ENCODE measurements at places on chromosomes 2 and 18.

GRCh38 chr2:85813982-85814801, 60.4 kb downstream of the ATOH8 start:
- peak; percentile 71 for DNase-seq

GRCh38 chr2:240584486-240585031, 2.0 kb upstream of the CAPN10 start:
- no peak for DNase-seq

GRCh38 chr2:17190527-17190926, 327.7 kb downstream of the RAD51AP2 start:
- DNase-seq, result no peak

- no peak for DNase-seq
Observed at GRCh38 chr18:5510135-5510846, 33.5 kb downstream of the EPB41L3 start.

GRCh38 chr18:14086458-14087231, 45.6 kb downstream of the ZNF519 start:
- DNase-seq, result no peak

GRCh38 chr18:48295586-48296311, 113.4 kb downstream of the ZBTB7C start:
- no peak for DNase-seq

- DNase-seq, result no peak
Observed at GRCh38 chr2:228545748-228546145, 364.3 kb upstream of the SPHKAP start.

GRCh38 chr18:59650266-59650820, 46.9 kb downstream of the CCBE1 start:
- DNase-seq, result no peak

GRCh38 chr2:137467246-137467862, 496.9 kb upstream of the HNMT start:
- peak; percentile 1 for DNase-seq

DNA sequence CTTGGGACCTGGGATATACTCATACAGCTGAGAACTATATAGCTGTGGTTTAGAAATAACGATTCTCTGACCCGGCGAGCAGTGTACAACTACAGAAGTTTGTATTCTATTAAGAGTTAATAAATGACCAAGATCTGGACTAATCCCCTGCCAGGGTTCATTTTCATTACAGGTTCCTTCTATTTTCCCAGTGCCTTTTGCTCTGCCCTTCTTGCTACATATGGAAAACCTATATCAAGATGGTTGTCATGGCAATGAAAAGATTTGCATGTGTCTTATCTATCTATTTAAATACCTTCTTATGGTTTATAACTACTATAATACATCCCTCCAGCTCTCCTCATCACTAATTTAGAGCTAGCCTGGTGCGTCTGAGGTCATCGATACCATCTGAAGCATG, 965.2 kb downstream of the BCL11A start:
- no peak for DNase-seq

DNA sequence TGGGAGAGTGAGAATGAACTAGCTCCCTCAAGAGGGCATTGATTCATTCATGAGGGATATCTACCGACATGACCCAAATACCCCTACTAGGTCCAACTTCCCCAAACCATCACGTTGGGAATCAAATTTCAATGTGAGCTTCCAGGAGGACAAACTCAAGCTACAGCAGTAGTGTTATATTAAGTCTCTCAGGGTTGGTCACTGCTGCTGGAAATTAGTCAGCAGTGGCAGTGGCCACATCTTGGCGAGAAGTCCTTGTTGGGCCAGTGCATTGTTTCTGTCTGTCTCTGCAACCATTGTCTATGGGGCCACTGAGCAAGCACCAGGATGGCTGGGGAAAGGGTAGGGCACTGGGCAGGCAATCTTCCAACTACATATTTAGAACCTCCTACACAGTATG, 47.5 kb downstream of the THUMPD2 start:
- no peak for DNase-seq

DNA sequence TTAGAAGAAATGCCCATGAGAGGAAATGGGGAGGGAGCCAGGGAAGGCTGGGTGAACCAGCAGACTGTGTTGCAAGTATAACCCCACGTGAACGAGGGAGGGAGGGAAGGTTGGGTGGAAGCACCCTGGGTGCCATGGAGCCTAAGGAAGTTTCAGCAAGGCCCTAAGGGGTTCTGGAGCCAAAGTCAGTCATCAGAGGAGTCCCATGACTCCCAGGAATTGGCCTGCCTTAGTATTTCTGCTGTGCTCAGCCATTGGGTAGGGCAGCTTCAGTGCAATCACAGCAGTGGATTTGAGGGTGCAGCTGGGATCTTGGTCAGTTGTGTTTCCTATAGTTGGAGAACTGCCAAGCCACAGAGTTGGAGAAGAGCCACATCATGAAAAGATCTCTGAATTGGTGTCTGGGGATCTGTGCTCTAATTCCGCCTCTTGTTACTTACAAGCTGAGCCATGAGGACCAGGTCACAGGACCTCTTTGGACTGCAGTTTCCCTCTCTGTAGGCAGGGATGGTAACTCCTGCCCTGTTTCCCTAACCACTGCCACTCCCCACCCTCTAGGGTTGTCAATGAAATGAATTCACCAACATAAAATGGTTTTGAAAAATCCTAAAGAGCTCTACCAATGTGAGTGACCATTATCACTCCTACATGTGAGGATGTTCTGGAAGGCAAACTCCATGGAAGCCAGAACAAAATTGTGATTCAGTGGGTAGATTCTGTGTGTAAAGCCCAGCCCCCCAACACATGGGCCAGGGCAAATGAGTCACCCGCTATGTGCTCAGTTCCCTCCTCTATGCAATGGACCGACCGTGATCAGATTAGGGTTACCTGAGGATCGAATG, 108.9 kb downstream of the CLIP4 start:
- no peak for DNase-seq

DNA sequence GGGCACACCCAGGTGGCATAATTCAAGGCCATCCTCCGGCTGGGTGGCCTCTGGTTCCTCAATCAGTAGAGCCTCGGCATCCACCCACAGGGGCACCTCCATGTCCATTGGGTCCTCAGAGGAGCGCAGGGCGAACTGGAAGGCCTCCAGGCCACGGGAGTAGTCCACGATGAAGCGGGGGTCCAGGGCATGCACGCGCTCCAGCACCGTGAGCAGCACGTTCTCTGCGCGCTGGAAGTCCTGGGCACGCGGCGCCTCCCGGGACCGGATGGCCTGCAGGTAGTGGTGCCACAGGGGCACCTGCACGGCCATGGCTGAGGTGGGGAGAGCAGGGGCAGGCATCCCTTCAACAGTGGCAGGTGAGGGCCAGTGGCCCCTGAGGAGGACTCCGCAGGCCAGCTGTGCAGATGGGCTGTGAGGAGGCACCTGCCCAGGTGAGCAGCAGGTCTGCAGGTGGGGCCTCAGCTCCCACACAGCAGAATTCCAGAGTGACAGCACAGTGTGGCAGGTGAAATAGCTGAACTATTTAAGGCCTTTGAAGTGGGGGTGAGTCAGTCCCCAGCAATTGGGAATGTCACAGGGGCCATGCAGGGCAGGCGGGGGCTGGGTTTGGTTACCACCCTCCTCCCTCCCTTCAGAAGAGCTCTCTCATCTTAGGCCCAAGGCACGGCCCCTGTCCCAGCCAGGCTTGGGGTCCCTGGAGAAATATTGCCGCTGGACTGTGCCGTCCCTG, at the start of gene MAB21L4:
MAB21L4 (minus strand) TSS at position 501 of the 733 bp plus-strand sequence; CDS start at position 342, 159 bp downstream.
- no peak for DNase-seq

DNA sequence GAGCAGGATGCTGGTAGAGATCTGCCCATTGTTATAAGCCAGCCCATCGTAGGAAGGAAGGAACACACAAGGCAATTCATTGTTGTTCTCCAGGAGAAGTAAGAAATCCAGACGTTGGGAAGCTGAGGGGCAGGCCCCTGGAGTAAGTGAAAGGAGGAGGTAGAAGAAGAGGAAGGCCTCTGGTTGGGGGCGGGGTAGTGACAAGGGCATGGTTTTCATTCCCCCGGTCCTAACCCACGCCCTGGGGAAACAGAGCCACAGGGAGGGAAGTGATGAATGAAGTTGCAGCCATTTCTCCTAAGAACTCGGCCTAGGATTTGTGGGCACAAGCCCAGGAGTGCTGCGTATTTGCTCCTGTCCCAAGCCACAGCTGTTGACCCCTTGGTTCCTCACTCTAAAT, 18.0 kb downstream of the LBH start:
- DNase-seq, result no peak

GRCh38 chr2:164110515-164110914, 374.7 kb upstream of the FIGN start:
- DNase-seq, result no peak
